CD4-positive, alpha-beta memory T cell (primary cell): ENCODE measurements at places on chromosomes 11 and 22. TPM values are rescaled to one million over a fixed set of nuclear protein-coding genes. Genes with fewer than 3 reads are reported as not detected.

The ADM gene
- total RNA-seq: 0.53 TPM

GRCh38 chr22:48701296-48702030, 1126.2 kb downstream of the BRD1 start:
- H3K27me3 ChIP-seq: no peaks in the 10 kb centered on the region
- H3K36me3 ChIP-seq: no peaks in the 10 kb centered on the region
- H3K4me3 ChIP-seq: no peak overlapping the region
- H3K4me1 ChIP-seq: no peaks in the 10 kb centered on the region

DNA sequence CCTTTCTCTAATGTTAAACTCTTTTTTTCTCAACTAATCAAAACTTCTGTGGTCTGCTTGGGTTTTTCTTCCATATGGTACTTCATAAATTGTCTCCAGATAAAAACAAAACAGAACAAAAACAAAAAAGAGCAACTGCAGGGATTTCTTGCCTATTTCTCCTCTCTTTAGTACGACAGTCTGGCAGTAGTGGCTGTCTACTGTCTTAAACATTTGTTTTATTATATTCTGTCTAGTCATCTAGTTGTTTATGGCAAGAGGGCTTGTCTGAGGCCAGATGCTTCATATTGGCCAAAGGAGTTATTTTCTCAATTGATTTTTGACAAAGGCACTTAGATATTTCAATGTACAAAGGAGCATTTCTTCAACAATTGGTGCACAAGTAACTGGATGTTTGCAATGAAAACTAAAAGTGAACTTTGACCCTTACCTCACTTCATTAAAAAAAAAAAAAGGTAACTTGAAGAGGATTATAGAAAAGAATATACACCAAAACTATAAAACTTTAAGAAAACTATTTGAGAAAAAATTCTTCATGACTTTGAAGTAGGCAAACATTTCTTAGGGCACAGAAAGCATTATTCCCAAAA, 404.2 kb downstream of the LUZP2 start:
- no peak for DNase-seq
- H3K4me1 ChIP-seq: no peaks in the 10 kb centered on the region
- H3K36me3 ChIP-seq: no peaks in the 10 kb centered on the region
- no peak overlapping the region for H3K27ac ChIP-seq

- H3K4me1 ChIP-seq: peaks cover 14% of the 10 kb centered on the region
- no peak for DNase-seq
- no peak overlapping the region for H3K27ac ChIP-seq
- H3K36me3 ChIP-seq: no peaks in the 10 kb centered on the region
- H3K4me3 ChIP-seq: no peak overlapping the region
- H3K27me3 ChIP-seq: no peaks in the 10 kb centered on the region
Observed at GRCh38 chr11:2521733-2522630, 77.2 kb downstream of the KCNQ1 start.

- H3K4me3 ChIP-seq: no peak overlapping the region
- no peak for DNase-seq
- H3K36me3 ChIP-seq: no peaks in the 10 kb centered on the region
- H3K27ac ChIP-seq: no peak overlapping the region
- no peaks in the 10 kb centered on the region for H3K4me1 ChIP-seq
Observed at GRCh38 chr11:60168306-60168705, 14.6 kb downstream of the MS4A6A start.

GRCh38 chr22:25365491-25366261, 146.2 kb downstream of the CRYBB2 start:
- no peaks in the 10 kb centered on the region for H3K36me3 ChIP-seq
- no peak overlapping the region for H3K4me3 ChIP-seq
- H3K4me1 ChIP-seq: no peaks in the 10 kb centered on the region

DNA sequence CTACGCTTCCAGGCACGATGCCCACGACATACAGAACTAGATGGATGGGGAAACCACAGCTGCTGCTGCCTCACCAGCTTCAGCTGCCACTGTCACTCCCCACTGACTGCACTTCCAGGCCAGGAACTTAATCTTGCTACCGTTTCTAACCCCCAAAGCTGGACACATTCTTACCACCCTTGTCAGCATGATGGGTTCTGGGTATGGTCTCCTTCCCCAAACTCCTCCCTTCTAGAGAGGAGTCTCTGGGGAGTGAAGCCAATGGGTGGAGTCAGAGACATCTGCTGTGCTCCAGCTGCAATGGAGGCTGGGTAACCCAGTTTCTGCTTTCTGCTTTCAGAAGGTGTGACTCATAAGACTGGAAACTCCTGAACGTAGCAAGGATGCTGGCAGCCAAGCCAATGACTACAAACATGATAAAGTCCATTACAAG, 87.0 kb upstream of the THY1 start:
- no peak overlapping the region for H3K27ac ChIP-seq
- H3K27me3 ChIP-seq: no peaks in the 10 kb centered on the region
- H3K4me3 ChIP-seq: no peak overlapping the region
- no peaks in the 10 kb centered on the region for H3K4me1 ChIP-seq

DNA sequence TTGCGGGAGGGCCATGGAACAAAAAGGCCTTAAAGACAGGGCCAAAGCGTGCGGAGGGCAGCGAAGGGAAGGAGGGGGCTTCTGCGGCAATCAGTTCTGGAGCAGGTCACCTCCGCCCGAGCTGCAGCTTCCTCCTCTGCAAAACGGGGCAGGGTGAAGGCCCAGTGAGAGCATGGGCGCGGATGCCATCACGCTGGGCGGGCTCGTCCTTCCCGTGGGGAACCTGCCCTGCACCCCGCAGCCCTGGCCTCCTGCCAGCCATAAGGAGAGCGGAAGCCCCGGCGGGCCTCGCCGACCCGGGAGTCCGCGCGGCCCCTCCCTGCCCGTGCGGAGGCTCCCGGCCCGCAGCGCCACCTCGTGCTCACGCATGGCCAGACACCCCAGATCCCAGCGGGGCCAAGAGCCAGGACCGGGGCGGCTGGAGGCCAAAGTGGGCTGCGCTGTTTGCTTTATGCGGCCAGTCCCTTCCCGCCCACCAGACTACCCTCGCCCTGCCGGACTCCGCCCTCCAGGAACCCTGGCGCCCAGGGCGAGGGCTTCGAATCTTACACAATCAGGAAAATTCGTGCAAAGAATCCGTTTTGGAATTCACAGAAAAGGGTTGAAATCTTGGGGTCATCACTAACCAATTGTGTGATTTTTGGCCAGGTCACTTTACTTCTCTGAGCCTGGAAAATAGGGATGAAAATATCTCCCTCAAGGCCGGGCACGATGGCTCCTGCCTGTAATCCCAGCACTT, 16.1 kb downstream of the TSKU start:
- no peak overlapping the region for H3K27ac ChIP-seq
- H3K36me3 ChIP-seq: no peaks in the 10 kb centered on the region
